ENCODE measurements at places on chromosomes 13 and 19. TPM values are rescaled to one million over a fixed set of nuclear protein-coding genes. Genes with fewer than 3 reads are reported as not detected.
A peak's percentile ranks its signal among the peaks of the same experiment; 100 is the strongest.

DNA sequence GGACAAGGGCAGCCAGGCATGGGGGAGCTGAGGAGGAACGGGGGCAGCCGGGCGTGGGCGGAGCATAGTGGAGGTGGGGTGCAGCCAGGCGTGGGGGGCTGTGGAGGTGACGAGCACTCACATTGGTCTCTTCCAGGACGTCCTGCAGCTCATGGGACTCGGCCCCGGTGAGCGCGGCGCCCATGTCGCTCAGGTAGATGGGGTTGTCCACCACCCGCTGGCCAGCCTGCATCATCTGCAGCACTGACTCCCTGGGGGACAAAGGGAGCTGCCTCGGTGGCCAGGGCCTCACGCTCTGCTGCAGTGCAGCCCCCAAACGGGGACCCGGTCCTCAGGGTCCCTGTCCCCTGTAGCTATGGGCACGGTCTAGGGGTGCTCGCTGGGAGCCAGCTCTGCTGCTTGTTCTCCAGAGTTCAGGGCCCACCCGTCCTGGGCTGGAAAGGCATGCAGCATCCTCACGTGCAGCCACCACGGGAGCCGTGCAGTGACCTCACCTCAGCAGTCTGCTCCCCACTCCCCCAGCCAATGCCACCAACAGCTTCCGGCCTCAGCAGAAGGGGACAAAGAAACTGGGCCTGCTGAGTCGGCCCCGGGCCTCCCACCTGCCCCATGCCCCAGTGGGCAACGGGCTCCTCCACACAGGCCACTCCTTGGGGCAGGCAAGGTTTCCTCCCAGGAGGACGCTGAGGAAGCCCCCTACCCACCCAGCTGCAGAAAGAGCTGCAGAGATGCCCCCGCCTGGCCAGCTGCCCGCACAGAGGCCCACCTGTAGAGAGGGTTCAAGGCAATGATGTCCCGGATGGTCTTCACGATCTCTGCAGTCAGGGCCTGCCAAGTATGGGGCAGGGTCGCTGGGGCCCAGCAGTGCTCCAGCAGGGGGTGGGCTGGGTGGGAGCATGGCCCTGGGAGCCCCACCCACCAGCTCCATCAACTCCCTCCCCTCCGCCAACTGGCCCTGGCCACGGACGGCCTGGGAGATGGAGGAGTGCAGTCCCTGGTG, 12.1 kb downstream of the LONP1 start:
- DNase-seq = no peak

DNA sequence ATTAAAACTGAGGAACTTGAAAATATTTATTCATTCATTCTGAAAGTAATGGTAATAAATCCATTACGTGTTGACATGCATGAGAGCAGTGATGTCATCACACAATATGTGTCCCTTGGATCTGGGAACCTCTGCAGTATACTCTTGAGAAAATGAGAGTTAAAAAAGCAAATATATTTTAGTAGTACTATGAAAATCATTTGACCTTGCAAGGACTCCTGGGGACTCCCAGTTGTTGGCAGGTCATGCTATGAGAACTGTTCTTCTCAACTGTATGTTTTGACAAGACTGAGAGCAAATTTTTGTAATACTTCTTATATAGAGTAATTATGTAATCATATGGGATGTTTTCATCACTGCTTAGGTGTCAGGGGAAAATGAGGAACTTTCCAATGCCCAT, 249.4 kb downstream of the PCCA start:
- no peak for DNase-seq

- DNase-seq = no peak
These were observed 85.3 kb upstream of the RAP2A start for GRCh38 chr13:97348569-97349100.

- DNase-seq = peak; percentile 97
These were observed 27.2 kb downstream of the COL4A2 start for GRCh38 chr13:110334256-110334655.

OSCAR gene
- total RNA-seq = not detected

SMIM24 gene
- total RNA-seq = not detected
